Activated CD8-positive, alpha-beta memory T cell treated with anti-CD3 and anti-CD28 coated beads for 1 hour (primary cell): ENCODE measurements at places on chromosomes 3 and 15.

DNA sequence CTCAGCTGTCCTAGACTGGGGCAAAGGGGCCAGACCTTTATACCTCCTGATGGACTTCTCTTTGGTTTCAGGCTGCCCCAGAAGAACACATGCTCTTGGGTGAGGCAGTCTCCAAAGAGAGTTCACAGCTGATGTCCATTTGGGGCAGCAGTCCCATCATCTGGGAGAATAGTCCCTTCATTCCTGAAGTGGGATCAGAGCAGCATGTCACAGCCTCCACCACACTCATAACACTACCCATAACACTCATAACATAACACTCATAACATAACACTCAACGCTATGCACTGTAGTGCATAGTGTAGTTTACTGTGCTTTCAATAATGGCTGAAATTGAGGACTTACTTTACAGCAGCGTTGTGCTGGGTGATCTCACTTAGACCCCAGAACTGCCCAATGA, 36.7 kb upstream of the PLCL2 start:
- no peak for DNase-seq

DNA sequence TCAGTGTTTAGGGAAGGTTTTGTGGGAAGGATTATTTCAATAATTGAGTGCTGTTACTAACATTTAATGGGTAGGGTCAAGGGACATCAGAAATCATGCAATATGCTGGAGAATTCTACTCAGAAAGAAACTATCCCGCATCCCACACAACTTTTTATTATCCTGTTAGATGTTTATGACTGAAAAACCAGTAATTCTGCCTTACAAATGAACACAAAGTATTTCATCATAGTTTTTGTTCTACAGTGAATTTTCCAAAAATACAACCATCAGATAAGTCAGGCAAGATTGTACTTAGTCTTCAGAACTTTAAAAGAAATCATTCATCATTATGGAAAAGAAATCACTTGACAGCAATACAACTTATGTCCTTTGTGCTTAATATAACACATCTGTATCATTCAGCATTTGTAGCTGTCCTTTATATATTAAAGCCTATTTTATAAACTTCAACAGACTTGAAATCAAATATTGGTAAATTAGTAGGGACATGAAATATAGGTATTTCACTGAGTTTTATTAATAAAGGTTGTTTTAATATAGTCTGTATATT, 61.9 kb downstream of the TRPM7 start:
- no peak for DNase-seq

DNA sequence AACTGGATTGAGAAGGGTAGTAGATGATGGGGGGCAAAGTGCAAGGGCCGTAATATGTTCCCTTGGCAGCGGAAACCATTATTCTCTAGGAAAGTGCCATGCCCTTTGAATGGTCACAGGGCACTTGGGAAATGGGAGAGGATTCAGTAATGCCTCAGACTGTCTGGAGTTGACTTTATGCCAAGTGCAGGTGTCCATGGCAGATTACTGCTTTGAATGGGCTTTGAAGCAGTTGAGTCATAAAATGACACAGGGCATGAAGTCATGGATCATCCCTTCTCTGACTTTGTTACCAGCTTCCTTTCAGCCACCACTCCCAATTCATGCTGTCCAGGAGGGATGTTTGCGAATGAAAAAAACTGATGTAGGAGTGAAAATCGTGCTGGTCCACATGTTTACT, 20.1 kb downstream of the AADACL2 start:
- DNase-seq = no peak

GRCh38 chr3:126867190-126867862, 115.6 kb upstream of the PLXNA1 start:
- DNase-seq = no peak
